ENCODE measurements at places on chromosomes 7 and 10.

DNA sequence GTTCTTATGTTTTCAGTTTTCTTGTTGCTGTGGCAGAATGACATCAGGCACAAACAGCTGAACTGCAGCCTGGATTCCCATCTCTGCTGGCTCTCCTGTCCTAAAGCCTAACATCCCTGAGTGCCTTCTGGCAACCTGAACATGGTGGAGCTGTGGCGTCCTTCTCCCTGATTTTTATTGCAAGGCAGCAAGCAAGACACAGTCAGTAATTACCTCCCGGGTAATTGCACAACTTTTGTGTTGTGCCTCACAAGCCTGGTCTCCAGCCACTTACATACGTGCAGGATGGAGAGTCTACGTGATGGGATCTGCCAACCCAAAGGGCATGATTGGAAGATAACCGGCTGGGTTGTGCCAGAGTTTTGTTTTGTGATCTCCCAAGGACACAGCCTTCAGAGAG lies 116.1 kb upstream of the PARD3 start:
- no peak for DNase-seq

- DNase-seq = no peak
Measured at GRCh38 chr7:12054830-12055229, 156.3 kb upstream of the TMEM106B start.

- DNase-seq = no peak
Measured at GRCh38 chr10:119252051-119252465, 44.7 kb downstream of the GRK5 start.

DNA sequence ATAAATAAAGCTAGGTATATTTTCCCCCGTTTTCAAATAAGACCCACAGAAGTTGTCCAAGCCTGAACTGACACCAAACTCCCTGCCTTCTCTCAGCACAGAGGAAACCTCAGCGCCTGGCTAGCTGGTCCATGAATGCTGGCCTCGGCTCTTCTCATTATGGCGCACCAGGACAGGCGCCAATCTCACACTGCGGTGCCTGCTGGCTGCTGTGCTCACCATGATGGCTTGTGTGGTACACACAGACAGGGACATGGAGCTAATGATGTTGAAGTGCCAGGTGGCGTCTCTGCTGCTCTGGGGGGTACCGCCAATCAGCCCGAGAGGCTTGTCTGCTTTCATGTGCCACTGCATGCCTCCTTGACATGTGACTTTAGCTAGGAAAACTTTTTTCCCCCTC lies 43.2 kb upstream of the USP6NL start:
- DNase-seq = no peak

GRCh38 chr10:34916314-34916713 lies 101.2 kb upstream of the PARD3 start:
- DNase-seq = no peak

DNA sequence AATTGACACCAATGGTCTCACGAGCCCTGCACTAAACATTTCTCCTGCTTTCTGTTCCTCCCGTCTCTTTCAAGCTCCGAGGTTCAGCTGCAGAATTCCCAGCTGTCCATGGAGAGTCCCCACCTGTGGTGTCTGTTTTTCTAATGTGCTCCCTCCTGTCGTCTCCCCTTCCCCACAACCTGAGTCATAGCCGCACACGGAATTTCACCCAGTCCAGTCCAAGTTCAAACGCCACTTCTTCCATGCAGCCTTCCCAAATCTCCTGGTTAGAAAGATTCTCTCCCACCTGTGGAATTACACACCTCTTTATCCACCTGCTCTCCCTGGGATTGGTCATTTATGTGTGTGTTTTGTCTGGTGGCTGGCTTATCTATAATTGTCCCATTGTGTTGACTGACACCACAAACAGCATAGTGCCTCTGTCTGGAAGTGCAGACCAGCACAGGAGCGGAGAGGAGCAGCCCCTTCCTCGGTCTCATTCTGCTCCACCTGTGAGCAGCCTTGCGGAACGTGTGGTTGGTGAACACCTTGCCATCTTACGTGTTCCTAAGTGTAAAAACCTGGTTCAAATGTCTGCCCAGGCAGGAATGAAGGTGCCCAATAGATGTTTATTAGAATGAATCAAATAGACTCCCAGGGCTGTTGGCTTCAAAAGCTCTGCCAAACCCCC lies 3.3 kb upstream of the DIP2C start:
- DNase-seq = no peak

DNA sequence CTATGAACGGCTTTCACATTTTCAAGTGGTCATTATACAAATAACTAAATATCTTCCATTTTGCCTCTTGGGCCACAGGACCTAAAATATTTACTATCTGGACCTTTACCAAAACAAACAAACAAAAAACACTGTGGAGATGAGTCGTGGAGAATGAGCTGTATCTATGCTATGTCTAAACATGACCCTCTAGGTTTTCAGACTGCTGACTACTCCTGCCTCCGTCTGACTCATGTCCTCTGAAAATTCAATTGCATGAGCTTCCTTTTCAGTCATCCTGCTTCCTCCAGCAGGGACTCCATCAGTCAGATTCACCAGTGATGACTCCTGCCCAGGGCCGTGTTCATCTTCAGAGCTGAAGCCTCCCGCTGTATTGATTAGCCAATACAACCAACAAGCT lies 96.8 kb downstream of the COL28A1 start:
- DNase-seq = no peak

GRCh38 chr7:136914016-136914415 lies 45.6 kb downstream of the CHRM2 start:
- no peak for DNase-seq

DNA sequence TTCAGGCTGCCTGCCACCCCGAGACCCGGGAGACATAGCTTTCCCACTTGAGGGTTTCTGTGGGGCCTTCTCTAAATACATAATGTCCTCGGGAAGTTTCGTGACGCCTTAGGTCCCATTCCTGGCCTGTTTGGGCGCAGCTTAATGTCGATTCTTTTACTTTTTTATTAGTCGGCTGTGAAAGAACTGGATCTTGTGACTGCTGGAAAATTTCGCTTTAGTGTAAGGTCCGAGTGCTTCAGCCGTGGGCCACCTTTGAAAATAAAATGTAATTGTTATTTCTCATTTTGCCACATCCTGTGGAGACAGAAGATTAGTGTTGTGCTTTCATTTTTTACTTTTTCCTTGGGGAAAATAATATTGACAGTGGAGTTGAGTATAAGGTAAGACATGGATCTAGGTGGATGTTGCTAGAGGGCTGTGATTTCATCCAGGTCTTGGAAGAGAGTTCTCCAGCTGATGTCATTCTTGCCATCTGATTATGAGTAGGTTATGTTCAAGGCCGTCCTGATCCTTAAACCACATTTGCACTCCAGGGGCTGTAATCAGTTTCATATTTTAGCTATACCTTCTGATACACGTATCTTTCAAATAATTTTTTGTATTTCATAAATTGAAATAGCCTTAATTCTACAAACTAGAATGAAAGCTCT lies 830 bp downstream of the RAB18 start:
- no peak for DNase-seq

- DNase-seq = no peak
Measured at GRCh38 chr7:154905615-154906014, 97.3 kb downstream of the PAXIP1 start.

GRCh38 chr7:54345746-54346145 lies 196.4 kb upstream of the VSTM2A start:
- no peak for DNase-seq

DNA sequence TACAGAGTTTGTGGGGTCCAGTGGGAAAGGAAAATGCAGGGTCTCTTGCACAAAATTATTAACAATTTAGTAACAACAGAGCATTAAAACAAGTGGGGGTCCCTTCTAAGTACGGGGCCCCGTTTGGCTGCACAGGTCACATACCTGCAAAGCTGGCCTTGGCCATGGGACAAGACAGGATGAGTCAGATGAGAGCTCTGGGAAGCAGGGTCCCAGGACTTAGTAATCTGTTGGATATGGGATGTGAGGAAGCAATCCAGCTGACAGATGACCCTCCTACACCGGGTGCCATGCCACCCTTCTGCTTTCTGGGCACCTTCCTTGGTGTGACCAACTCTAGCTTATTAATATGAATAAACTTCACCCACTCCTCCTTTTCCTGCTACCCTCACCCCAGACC lies 3.2 kb upstream of the DUSP5 start:
- no peak for DNase-seq

DNA sequence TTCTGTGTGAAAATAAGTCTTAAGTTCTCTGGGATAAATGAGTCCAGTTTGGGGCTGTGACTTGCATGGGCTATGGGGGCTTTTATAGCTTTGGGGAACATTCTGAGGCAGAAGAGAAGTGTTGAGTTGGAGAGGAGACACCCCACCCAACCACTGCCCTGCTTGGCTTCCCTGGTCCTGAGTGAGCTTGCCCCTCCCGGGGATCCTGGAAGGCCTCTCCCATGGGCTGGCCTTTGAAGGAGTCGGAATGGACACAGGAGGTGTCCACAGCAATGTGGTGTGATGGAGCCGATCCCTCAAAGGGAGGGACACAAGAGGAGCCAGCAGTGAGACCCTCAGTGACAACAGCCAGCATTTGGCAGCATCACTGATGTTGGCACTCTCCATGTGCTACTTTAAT lies 89.8 kb downstream of the GLRX3 start:
- DNase-seq = no peak

DNA sequence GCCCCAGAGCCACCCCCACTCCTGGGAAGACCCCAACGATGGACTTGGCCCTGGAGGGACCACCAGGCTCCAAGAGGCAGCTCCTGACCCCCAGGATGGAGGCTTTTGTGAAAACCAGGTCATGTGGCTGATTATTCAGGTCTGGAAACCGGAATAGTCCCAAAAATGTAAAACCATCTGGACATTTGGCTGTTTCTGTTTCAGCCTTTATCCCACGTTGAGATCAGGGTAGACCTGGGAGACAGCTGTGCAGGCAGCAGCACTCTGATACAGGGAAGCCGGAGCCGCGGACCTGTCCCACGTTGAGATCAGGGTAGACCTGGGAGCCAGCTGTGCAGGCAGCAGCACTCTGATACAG lies 7.1 kb upstream of the ADGRA1 start:
- no peak for DNase-seq

GRCh38 chr10:267705-268104 lies 132.4 kb downstream of the ZMYND11 start:
- no peak for DNase-seq

GRCh38 chr10:126500866-126501265 lies 112.6 kb upstream of the ADAM12 start:
- no peak for DNase-seq

- DNase-seq = no peak
Measured at GRCh38 chr10:12510501-12510941, 161.2 kb downstream of the CAMK1D start.

- no peak for DNase-seq
Measured at GRCh38 chr7:1531263-1531978, 919 bp downstream of the MAFK start.

DNA sequence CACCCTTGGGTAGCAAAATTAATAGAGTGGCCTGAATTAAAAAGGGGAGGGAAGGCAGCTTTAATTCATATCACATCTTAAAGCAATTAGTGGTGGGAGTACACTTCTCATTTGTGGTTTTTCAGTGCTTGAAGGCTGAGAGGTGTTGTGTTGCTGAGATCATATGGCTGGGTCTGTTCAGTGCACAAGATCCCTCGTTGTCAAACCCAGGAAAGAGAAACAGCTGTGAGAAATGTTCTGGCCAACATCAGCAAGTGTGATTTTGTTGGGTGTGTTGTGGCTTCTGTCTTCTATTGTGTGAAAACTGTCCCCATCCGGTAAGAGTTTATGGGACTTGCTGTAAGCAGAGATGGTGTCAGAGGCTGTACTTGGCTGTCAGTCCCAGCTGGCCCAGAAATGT lies 197.9 kb upstream of the BMPER start:
- no peak for DNase-seq

DNA sequence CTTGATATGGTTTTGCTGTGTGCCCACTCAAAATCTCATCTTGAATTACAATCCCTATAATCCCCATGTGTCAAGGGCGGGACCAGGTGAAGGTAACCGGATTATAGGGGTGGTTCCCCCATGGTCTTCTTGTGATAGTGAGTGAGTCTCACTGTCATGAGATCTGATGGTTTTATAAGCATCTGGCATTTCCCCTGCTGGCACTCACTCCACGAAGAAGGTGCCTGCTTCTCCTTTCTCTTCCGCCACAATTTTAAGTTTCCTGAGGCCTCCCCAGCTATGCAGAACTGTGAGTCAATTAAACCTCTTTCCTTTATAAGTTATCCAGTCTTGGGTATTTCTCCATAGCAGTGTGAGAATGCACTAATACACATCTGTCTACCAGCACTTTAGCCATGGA lies 109.5 kb upstream of the SDK1 start:
- DNase-seq = no peak

- DNase-seq = no peak
Measured at GRCh38 chr10:86402283-86402941, 35.8 kb upstream of the GRID1 start.

- peak; percentile 33 for DNase-seq
Measured at GRCh38 chr10:122267849-122268737, 3.0 kb upstream of the BTBD16 start.

DNA sequence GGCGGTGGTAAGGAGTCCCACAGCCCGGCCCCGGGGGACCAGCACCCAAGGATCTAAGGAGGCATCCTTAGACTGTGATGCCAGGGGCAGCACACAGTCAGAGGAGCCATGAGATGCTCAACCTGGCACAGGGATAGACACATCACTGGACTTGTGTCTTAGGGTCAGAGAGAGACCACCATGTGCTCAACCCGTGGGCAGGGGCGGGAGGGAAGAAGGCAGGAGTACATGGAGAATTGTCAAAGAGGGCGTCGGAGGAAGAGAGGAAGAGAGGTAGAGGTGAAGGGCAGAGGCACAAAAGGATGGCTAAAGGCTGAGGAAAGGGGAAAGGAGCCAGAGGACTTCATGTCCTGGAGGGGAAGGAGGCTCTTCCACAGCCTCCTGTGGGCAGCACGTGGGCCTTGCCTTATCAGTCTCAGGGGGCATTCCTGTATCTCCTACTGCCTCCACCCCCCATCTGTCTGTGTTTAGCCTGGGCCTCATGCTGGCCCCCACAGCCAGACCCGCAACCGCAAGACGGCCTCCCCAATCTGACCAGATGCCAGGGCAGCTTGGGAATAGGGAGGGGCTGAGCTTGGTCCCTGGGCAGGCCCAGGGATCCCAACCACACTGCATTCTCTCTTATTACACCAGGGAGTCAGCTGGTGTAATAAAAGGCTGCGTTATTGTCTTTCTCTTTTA lies 2.2 kb downstream of the ADCY1 start:
- no peak for DNase-seq

Measured in T-helper 17 cell (primary cell).